ENCODE measurements at places on chromosomes 6 and 20. TPM values are rescaled to one million over a fixed set of nuclear protein-coding genes. Genes with fewer than 3 reads are reported as not detected.

- no peak for DNase-seq
Measured at GRCh38 chr6:28558629-28559028, 32.9 kb downstream of the GPX5 start.

DNA sequence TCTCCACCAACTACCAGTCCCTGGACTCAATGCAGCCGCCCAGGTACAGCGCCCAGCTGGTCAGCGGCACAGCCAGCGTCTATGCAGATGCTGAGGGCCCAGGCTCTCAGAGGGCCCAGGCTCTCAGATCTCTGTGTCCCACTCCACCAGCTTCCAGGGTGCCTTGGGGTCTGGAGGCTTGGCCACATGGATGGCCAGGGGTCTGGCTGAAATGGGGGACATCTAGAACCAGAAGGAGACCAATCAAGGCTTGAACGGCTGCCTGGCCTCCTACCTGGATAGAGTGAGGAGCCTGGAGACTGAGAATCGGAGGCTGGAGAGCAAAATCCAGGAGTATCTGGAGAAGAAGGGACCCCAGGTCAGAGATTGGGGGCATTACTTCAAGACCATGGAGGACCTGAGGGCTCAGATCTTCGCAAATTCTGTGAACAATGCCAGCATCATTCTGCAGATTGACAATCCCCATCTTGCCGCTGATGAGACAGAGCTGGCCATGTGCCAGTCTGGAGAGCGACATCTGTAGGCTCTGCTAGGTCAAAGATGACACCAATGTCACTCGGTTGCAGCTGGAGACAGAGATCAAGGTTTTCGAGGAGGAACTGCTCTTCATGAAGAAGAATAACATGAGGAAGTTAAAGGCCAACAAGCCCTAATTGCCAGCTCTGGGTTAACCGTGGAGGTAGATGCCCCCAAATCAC lies 44.1 kb upstream of the GRM4 start:
- no peak for DNase-seq

DNA sequence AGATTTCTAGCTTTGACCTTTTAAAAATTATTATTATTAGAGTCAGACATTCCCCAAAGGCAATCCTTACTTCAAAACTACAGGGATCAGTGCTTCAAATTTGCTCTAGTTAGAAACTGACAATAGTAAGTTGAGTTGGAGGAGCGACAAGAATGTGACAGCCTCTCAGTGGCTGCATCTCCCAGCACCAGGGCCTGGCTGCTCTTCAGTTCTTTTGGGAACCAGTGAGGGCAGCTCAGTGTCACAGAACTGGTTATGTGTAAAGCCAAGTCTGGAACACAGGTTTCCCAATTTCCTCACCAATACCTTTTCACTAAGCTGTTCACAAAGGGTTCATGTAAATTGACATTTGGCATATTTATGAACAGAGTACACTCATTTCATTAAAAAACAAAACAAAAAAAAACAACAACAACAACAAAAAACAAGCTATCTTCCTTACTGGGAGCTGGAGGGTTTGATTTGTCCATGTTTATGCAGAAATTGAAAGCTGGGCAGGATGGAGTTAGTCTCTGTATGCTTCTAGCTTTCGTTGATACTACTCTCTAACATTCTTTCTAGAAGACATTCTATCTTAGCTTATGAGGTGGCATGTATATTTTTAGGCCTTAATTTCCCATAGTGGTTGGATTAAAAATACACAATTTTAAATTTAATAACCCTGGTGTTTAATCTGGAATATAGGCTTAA lies 95.0 kb downstream of the SAMD5 start:
- DNase-seq: no peak

DNA sequence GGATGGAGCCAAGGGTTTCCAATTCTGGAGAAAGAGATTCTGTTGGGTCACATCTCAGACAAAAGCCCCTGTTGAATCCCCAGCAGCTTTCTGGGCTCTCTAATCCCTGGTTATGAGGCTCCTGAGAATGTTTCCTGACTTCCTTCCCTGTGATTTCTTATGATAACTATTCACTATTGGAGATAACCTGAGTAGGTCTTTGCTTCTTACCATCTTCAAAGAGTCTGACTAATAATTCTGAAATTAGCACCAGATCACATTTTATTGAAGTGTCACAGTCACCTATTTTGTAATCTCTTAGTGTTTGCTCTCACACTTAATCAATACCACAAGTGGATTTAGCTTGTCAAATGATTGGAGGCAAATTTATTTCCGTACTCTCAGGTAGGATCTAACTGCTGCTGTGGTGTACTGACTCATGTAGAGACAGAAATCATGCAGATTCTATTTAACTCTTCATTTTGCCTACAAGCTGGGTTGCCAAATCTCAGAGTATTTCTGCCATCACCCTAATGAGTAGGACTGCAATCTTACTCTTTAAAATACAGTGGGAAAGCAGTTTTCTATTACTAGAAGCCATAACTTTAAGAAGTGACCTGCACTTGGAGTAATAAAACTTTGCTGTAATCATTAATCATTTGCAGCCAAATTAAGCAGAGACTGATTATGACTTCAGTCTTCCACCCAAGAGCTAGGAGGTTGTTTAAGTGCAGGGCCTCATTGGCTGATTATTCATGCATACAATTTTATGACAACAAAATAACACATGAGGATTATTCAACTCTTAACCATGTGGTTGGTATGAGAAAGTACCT lies 422.1 kb downstream of the EPM2A start:
- DNase-seq: no peak

DNA sequence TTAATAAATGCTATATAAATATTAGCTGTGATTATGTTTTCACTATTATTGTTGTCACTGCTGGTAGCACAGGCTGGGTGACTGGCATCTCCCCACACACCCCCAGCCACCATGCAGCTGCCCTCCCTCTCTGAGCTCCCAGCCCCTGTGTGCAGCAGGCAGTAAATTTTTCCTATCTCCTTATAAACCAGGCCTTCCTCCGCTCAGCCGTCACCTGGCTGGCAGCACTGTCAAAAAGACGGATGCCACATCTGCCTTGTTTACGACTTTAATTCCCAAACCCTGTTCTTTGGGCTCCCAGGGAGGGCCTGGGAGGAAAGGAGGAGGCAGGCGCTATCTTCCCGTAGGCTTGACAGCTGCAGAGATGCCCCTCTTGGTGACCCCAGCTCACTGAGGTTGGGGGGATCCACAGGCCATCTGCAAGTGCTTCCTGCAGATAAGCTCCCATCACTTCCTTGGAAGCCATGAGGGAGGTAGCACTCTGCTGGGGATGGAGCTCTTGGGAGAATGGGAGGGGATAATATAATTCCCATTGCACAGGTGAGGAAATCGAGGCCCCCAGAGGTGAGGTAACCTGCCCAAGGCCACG lies 94.5 kb downstream of the GRM4 start:
- DNase-seq: no peak

DNA sequence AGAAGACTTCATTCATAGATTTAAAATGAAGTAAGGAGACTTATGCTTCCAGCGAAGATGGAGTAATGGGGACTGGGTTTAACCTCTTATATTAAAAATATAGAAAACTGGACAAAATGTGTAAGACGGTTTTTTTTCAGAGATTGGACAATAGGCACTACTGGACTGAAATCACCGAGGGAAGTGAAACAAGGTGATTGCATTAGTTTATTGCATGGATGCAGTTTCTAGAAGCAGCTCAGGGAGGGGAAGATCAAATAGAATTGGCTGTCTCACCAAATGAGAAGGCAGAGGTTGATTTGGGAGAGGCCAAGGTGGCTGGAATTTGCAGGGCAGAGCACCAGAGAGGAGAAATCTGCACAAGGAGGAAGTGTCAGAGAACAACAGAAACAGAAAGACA lies 162.6 kb downstream of the DNAH8 start:
- DNase-seq: no peak

PRPF6 gene
- total RNA-seq: 71.0 TPM

DOK5 gene
- total RNA-seq: 350 TPM

DNA sequence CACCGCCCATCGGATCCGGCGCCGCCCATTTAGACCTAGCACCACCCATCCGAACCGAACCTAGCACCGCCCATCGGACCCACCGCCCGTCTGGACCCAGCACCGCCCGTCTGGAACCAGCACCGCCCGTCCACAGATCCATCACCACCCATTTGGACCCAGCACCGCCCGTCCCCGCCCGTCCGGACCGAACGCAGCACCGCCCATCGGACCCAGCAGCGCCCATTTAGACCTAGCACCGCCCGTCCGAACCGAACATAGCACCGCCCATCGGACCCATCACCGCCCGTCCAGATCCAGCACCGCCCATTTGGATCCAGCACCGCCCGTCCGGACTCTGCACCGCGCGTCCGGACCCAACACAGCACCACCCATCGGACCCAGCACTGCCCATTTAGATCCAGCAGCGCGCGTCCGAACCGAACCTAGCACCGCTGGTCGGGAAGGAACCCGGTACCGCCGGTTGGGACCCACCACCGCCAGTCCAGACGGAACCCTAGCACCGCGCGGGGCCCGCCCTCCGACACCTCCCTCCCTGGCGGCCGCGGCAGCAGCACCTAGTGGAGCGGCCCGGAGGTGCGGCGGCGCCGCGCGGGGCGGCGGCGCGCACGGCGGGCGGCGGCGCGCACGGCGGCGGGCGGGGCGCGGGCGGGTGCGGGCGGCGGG lies 348 bp upstream of the AFDN start:
- DNase-seq: peak; percentile 77

DNA sequence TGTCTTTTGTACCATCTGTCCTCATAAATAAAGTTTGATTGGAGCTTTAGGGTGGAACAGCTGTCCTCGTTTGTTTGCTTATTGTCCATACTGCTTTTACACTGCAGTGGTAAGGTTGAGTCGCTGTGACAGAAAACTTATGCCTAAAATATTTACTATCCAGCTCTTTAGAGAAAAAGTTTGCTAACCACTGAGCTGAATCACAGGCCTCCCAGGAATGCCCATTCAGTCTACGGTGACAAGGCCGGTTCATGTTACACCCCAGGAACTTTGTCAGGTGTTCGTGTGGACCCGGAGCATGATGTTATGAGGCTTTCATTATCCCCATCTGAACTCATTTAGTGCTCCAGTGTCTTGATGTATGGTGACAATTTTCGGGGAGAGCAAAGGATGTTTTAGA lies 401.1 kb downstream of the SAMD5 start:
- no peak for DNase-seq

DNA sequence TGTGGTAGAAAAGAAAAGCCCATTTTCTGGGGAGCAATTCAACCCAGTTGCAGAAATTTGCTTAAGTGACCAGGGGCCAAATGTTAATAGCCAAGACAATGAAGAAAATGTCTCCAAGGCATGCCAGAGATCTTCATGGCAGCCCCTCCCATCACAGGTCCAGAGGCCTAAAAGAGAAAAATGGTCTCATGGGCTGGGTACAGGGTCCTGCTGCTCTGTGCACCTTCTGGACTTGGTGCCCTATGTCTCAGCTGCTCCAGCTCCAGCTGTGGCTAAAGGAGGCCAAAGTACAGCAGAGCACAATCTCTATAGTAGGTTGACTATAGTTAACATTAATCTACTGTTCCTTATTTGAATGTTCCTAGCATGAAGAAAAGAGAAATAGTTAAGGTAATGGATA lies 44.7 kb downstream of the FRK start:
- no peak for DNase-seq

BEND6 gene
- total RNA-seq: 27.1 TPM

DNA sequence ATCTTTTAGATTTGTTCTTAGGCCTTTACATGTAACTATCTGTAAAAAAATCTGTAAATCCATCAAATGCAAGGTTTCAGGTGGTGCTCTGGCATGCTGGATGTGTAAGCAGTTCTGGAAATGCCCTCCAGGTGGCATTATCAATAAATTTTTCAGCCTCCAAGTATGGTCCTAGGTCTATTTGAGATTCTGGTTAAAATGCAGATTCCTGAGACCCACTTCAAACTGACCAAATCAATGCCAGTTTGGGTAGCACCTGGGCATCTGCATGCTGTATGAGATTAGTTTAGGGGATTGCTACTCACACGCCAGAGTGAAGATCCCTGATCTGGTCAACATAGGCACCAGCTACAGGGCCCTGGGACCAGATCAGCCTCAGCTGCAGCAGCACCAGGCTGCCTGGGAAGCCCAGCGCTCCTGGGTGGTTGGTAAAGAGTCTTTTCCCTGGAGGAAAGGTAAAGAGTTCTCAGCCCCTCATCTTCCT lies 507.3 kb upstream of the CITED2 start:
- no peak for DNase-seq

- no peak for DNase-seq
Measured at GRCh38 chr6:44135173-44135758, 7.9 kb downstream of the TMEM63B start.

DNA sequence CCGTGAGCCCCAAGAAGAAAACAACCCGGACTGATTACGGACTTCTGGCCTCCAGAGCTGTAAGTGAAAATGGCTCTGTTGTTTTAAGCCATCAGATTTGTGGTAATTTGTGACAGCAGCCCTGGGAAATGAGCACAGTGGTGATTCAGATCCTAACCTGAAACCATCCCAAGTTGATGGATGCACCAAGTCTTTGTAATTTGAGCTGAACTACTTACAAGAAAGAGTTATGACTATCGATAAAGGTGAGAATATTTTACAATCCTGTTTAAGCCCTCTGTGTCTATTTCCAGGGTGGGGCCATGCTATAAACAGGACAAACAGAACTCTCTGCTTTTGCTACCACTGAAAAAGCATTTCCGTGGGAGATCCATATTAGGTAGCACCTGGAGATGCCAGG lies 19.1 kb upstream of the RIN2 start:
- DNase-seq: no peak

DNA sequence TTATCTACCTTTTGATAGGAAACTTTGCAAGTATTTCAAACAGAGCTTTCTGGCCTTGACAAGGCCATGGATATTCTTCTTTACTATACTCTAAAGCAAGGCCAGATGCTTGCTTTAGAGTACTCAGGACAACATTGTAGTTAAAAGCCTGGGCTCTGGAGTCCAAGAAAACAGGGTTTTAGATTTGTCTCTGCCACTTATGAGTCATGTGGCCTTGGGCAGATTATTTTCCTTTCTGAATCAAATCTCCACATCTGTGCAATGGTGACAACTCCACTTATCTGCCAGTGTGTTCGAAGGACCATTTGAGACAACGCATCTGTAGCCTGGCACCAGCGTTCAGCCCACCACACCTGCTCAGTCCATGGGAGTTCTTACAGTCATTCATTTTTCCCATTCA lies 265.9 kb upstream of the RIN2 start:
- DNase-seq: no peak
